Heart right ventricle (tissue), 16 donors: ENCODE measurements at places on chromosomes 7 and 10. TPM values are rescaled to one million over a fixed set of nuclear protein-coding genes. Genes with fewer than 3 reads are reported as not detected.

Gene OR2A12
- not detected for total RNA-seq

Gene C7orf57
- total RNA-seq, result not detected

Gene HOXA2
- not detected for total RNA-seq

Gene NOC3L
- total RNA-seq, result 8.2 TPM

Gene SLC39A12
- not detected for total RNA-seq

Gene ABCB4
- 6.6 TPM for total RNA-seq

Gene ERVW-1
- total RNA-seq, result not detected

Gene PRKG1
- total RNA-seq, result 31.1 TPM

Gene FAM237B
- not detected for total RNA-seq

Gene TMEM236
- 0.21 TPM for total RNA-seq

Gene NYAP1
- 0.68 TPM for total RNA-seq

Gene DPP6
- not detected for total RNA-seq

DNA sequence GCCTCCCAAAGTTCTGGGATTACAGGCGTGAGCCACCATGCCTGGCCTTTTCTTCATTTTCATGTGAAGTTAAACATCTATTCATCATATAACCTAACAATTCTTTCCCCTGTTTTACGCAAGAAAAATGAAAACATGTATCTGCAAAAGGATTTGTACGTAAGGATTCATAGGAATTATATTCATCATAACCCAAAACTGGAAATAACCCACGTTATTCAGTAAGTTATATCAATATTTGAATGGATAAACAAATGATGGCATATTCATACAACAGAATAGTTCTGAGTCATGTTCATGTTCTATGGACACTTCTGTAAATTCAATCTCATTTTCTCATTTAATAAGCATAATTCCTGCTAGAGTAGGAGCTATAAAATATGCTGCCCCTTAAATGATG is 35.2 kb upstream of the CAV2 start:
- no peak for DNase-seq

DNA sequence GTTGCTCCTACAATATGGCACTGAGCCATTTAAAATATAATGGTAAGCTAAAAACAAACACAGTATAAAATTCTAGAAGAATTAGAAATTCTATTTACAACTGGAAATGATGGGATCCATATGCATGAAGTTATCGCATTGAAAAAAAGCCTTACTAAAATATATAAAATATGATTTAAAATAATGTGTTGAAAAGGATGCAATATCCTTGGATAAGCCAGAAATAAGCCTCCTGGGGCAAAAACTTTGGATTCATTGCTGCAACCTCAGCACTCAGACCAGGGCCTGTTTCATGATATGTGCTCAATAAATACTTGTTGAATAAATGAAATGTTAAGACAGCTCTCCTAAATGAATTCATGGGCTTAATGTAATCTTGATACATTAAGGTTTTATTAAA is 170.2 kb downstream of the SEM1 start:
- DNase-seq, result no peak

- DNase-seq, result peak; percentile 26
These were observed 975 bp downstream of the GLCCI1 start for GRCh38 chr7:7969306-7970236.

GRCh38 chr10:114397651-114398145 is 6.6 kb downstream of the AFAP1L2 start:
- DNase-seq, result no peak

- no peak for DNase-seq
These were observed 70.5 kb upstream of the AHR start for GRCh38 chr7:17227766-17228490.

- peak; percentile 67 for DNase-seq
These were observed 143.5 kb upstream of the UNC5B start for GRCh38 chr10:71068861-71069271.

DNA sequence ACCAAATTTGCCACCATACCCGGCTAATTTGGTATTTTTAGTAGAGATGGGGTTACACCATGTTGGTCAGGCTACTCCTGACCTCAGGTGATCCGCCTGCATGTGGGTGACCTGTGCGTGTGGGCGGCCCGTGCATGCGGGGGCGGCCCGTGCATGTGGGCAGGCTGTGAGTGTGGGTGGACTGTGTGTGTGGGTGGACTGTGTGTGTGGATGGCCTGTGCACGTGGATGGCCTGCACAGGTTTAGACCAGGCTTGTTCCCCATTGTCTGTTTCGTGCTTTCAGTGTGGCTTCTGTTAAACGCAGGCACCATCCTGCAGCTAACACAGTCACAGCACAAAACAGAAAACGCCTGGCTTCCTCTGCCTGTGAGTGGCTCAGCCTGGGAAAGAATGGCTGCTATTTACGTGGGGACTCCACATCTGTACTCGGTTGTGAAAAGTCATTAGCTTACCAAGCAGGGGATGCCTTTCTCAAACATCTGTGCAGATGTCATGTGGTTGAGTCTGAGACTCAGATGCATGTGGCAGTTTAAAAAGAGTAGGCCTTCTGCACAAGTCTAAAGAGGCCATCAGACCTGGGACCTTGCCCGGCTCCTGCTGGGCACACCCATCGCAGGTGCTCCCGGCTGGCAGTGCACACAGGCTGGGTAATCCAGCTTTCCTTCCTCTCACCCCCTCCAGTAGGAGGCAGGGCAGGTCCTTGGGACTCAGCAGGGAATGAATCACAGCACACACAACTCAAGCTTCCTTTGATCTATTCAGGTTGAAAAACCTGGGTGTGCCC is 91.6 kb downstream of the COBL start:
- DNase-seq, result no peak

DNA sequence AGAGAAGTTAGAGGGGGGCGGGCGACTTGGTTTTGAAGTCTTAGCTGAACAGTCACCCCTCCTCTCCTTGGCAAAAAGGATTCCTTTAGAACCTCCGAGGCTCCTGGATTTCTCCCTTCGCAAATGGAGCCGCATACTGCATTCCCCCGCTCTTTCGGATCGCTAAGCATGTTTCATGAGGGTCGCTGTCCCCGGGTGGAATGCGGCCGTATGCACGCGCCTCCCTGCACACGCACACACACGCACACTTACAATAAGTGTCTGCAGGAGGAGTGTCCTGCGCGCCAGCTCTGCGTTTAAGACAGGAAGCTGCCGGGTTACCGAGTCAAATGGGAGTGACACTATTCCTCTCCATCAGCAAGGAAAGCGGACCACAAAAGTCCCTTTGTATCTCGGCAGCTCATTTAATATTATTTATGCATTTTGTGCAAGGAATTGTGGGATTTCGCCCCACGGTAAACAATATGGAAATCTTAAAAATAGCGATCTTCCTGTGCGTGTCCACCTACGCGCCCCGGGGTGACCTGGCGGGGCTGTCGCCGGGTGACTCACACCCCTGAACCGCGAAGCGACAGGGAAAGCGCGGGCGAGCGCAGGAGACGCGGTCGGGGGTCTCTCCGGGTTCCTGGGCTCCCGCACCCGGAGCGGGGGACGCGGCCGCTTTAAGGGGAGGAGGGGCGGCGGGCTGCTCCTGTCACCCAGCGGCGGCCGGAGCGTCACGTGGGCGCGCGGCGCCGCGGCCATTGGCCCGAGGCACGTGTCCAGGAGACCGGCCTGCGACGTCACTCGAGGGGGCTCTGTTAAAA is 988 bp upstream of the EN2 start:
- DNase-seq, result peak; percentile 67

GRCh38 chr10:60762554-60762953 is 15.7 kb upstream of the CDK1 start:
- no peak for DNase-seq

GRCh38 chr7:22400936-22401553 is 44.1 kb upstream of the RAPGEF5 start:
- DNase-seq, result no peak

GRCh38 chr10:25867321-25867720 is 66.7 kb upstream of the MYO3A start:
- DNase-seq, result no peak

- no peak for DNase-seq
These were observed 4.9 kb upstream of the MTPN start for GRCh38 chr7:135981958-135982646.

- no peak for DNase-seq
These were observed 32.6 kb downstream of the KIAA1217 start for GRCh38 chr10:24241536-24242040.

DNA sequence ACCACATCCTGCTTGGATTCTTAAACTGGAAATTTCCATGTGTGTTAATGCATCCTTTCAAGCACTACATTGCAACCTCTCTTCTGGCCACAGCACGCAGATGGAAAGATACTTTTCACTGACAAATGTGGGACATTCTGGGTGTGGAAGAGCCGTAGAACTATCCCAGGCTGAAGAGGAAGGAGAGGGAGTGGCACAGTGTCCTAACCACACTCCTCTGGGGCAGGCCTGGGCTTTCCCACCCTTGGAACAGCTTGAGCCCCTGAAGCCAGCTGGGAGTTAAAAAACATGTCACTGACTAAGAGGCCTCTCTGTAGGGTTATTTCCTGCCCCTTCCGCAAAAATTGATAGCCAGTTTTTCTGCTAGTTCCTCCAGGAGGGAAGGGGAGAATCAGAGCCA is 34.0 kb upstream of the DNMBP start:
- peak; percentile 55 for DNase-seq

GRCh38 chr10:10828623-10829022 is 189.0 kb upstream of the CELF2 start:
- DNase-seq, result no peak

- no peak for DNase-seq
These were observed 289.7 kb downstream of the TCF7L2 start for GRCh38 chr10:113239566-113240350.

DNA sequence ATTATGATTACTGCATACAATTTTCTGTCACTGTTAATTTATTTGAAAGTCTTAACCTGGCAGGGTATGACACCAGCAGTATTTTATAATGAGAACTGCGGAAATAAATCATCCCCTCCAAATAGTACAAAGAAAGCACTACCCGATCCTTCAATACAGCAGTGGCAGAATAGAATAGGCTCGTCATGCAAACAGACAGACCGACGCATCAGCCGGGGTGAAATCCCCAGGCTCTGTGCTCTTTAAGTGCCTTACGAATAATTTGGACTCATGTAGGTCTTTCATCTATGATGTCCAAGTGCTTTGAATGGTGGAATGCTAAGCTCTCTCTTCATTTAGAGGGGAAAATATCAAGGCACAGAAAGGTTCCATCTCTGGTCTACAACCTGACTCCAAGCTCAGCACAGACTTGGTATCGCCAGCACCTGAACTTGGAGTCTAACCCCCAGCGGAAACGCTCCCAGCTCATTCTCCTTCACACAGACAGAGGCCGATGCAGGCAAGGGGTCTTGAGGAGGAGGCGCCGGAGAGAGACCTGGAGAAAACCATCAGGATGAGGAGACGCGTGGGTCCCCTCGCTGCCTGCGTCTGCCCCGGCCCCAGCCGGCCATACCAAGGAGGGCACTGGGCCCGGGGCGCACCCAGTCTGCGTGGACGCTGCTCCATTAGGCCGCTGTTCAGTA is 568.1 kb upstream of the MKI67 start:
- DNase-seq, result no peak

DNA sequence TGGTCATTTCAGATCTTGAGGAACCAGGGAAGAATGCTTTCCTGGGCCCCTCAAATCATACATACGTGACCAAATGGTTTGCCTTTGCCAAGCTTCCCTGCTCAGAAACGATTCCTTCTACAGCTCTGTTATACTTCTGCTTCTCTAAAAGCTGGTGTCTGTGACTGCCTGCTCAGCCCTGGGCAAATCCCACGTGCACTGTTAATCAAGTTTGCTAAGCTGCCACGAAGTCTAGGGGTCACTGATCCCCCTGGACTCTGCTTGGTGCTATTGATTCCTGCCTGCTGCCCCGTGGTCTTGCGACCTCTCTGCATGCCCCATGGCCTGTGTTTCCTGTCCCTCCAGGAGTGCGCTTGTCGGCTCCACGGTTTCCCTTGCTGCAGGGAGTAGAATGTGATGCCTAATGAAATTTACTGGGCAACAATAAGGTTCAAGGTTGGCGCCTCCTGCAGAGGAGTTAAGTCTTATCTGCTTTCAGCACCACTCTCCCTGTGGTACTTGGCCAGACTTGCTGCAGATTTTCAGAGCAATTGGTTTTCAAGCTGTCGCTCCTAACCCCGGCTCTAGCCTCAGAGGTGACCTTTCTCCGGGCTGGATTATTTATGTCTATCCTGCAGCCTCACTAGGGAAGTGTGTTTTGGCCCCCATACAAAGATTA is 201.6 kb upstream of the FZD8 start:
- DNase-seq, result peak; percentile 55

DNA sequence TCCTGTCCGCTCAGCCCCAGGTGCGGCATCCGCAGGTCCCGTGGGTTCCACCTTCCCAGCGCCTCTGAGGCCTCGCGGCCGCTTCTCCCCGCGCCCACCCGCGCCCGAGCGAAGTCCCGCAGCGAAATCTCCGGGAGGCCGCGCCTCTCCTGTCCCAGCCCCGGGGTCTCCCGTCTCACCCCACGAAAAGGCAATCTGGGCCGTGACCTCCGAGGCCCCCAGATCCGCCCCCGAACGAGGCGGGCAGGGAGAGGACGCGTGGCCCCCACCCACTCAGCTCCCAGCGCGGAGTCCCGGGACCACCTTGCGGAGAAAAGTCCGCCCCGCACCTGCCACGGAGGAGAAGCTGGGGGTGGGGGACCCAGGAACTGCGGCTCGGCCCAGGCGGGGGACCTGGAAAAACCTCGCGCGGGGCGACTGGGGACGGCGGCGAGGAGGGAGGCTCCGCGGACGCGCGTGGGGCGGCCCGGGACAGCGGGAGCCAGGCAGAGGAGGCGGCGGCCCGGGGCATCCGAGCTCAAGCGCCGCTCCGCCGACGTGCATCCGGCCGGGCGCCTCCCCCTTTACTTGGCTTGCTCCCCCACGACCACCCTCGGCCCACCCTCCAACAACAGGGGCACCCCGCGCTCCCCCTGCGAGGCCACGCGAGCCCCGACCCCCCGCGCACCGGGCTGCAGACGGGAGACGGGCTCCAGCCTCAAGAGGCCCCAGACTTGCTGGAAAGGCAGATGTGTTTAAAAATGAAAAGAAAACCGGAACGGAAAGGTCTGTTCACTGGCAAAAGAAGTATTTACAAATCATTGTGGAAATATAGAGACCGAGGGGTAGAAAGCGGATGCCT is 33.0 kb upstream of the RNF32 start:
- no peak for DNase-seq

DNA sequence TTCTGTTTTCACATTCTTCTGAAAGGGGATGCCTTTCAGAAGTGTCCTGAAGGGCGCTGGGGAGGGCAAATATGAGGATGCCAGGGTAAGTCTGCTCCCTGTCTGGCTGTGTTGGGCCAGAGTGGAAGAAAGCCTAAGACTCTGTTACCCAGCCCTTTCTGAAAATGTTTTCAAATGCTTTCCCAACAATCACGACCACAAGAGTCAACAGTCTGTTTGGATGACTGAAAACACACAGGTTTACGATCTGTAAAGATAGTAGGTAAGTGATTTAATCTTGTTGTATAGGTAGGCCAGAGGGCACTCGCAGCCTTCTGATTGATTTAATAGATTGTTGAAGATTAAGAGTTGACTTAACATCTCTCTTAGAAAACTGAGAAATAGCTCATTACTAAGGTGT is 13.2 kb downstream of the SGPL1 start:
- DNase-seq, result no peak

GRCh38 chr7:90624225-90624911 is 28.2 kb downstream of the CDK14 start:
- no peak for DNase-seq

DNA sequence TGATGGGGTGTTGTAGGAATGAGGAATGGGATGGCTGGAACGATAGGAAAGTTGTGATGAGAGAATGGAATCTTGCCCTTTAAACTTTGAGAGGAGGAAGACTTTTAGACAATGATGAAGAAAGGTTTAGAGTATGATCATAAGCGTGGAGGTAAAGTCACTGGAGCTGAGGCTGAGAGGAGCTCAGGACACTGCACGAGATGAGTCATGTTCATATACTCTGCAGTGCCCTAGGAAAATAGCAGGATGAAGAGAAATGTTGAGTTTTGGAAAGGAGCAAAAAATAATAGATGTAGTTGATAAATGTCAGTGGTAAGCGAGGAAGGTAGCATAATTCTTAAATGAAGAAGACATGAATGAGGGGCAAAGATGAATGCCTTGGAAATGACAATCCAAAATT is 28.3 kb upstream of the CUL1 start:
- DNase-seq, result no peak
